ENCODE measurements at places on chromosomes 7 and 10. TPM values are rescaled to one million over a fixed set of nuclear protein-coding genes. Genes with fewer than 3 reads are reported as not detected.

TMEM196 gene
- total RNA-seq = not detected

- H3K36me3 ChIP-seq = no peaks in the 10 kb centered on the region
- no peak overlapping the region for H3K27ac ChIP-seq
- H3K27me3 ChIP-seq = peaks cover 68% of the 10 kb centered on the region
- no peak for DNase-seq
- peaks cover 9% of the 10 kb centered on the region for H3K4me1 ChIP-seq
- H3K4me3 ChIP-seq = no peak overlapping the region
Measured at GRCh38 chr10:117536072-117536865, 6.3 kb upstream of the EMX2 start.

- H3K36me3 ChIP-seq = no peaks in the 10 kb centered on the region
- no peaks in the 10 kb centered on the region for H3K27me3 ChIP-seq
- H3K27ac ChIP-seq = no peak overlapping the region
- no peak overlapping the region for H3K4me3 ChIP-seq
Measured at GRCh38 chr10:31036209-31036608, 4.5 kb upstream of the ZNF438 start.

- no peaks in the 10 kb centered on the region for H3K27me3 ChIP-seq
- peaks cover 32% of the 10 kb centered on the region for H3K4me1 ChIP-seq
- DNase-seq = no peak
- no peak overlapping the region for H3K27ac ChIP-seq
Measured at GRCh38 chr10:5888351-5888750, 1.3 kb downstream of the ANKRD16 start.

GRCh38 chr7:5539013-5539411, 115.4 kb upstream of the TNRC18 start:
- no peaks in the 10 kb centered on the region for H3K36me3 ChIP-seq
- H3K27me3 ChIP-seq = no peaks in the 10 kb centered on the region
- peaks cover 22% of the 10 kb centered on the region for H3K4me1 ChIP-seq
- H3K27ac ChIP-seq = no peak overlapping the region

All from CD4-positive, alpha-beta T cell (primary cell).